Activated CD8-positive, alpha-beta memory T cell treated with anti-CD3 and anti-CD28 coated beads for 1 hour (primary cell): ENCODE measurements at places on chromosomes 6 and 20.

GRCh38 chr6:113364766-113365165 lies 492.4 kb upstream of the MARCKS start:
- no peak for DNase-seq

- no peak for DNase-seq
Observed at GRCh38 chr20:47067776-47068175, 173.1 kb downstream of the EYA2 start.

- no peak for DNase-seq
Observed at GRCh38 chr6:15875797-15876196, 213.0 kb upstream of the DTNBP1 start.

GRCh38 chr20:914727-915498 lies 1.2 kb downstream of the ANGPT4 start:
- no peak for DNase-seq

- DNase-seq = no peak
Observed at GRCh38 chr6:43496370-43497128, 13.6 kb downstream of the LRRC73 start.

GRCh38 chr6:121965739-121966138 lies 433.7 kb upstream of the HSF2 start:
- DNase-seq = no peak
